ENCODE measurements at places on chromosomes 6 and 20.

DNA sequence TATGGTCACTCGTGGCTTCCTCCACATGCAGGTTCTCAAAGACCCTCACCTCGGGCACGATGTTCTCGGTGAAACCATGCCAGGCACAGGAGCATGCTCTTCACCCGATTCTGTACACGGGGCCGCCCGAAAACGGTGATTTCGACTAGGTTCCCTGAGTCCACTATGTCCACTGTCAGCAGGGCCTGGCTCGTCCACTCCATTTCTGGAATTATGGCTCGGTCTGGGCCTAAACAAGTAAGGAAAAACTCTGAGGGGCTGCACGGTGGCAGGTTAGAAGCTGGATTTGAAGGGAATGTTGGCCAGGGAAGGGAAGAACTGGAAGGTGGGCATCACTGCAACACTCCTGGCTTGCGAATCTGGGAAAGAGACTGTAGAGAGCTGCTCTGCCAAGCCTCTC lies 540 bp downstream of the OOEP start:
- DNase-seq = no peak

DNA sequence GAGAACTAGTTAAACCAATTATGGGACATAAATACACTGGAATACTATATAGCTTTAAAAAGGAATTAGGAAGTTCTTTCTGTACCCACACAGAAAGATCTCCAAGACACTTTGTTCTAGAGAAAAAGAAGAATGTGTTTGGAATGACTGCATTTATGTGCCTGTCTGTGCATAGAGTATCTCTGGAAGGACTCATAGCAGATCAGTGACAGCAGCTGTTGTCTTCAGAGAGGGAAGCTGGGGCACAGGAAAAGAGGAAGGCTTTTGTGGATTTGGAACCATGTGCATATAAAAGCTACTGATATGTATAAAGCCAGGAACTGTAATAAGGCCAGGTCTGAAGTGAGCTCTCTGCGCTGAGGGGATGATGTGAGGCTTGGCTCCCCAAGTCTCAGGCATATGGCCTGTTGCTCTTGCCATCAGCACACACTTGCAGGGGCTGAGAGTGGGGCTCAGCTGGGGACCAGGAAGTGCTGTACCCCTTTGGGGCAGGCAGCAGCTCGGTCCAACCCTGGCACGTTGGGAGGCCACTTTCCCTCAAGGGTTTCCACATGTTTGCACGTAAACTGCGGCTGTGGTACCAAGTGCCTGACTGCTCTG lies 31.8 kb upstream of the CCDC167 start:
- no peak for DNase-seq

DNA sequence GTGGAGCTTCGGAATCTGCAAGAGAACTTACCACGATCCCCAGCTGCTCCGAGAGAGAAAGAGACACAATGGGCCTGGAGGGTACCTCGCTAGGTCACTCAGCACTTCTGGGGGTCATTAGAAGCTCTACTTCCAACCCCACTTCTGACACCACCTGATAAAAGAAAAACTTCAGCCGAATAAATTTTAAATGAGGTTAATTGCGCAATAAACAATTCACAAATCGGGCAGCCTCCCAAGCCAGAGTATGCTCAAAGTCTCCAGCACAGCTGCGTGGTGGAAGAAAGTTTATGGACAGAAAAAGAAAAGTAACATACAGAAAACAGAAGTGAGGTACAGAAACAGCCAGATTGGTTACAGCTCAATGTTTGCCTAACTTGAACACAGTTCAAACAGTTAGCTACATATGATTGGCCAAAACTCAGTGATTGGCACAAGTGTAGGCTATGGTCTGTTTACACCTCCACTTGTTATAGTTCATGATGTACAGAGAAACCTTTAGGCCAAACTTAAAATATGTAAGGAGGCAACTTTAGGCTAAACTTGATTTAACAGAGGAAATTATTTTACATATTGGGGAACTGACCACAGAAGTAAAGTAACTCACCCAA lies 52.6 kb downstream of the COL11A2 start:
- no peak for DNase-seq

- DNase-seq = no peak
Measured at GRCh38 chr6:79170959-79171358, 63.5 kb downstream of the HMGN3 start.

DNA sequence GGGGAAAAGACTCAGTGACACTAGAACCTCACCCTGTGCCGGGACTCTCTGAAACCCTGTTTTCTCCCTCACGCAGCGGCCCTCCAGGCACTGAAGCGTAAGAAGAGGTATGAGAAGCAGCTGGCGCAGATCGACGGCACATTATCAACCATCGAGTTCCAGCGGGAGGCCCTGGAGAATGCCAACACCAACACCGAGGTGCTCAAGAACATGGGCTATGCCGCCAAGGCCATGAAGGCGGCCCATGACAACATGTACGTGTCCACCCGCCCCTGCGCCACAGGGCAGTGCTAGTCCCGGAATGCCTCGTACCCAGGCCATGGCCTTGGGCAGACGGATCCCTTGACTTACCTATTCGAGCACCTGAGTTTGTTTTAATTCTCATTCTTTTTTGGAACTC lies 37.2 kb downstream of the CHMP4B start:
- no peak for DNase-seq

- no peak for DNase-seq
Measured at GRCh38 chr6:4301871-4302270, 166.5 kb upstream of the ECI2 start.

GRCh38 chr6:170363255-170363654 lies 56.7 kb downstream of the FAM120B start:
- DNase-seq = no peak

- no peak for DNase-seq
Measured at GRCh38 chr20:45101333-45101850, 465 bp upstream of the KCNS1 start.

GRCh38 chr20:51654495-51654894 lies 112.0 kb upstream of the NFATC2 start:
- DNase-seq = no peak

- DNase-seq = no peak
Measured at GRCh38 chr20:35856866-35857265, 85.1 kb downstream of the PHF20 start.
